ENCODE measurements at places on chromosomes 12 and 14.

- DNase-seq: no peak
Observed at GRCh38 chr12:26492406-26492805, 297.0 kb downstream of the SSPN start.

DNA sequence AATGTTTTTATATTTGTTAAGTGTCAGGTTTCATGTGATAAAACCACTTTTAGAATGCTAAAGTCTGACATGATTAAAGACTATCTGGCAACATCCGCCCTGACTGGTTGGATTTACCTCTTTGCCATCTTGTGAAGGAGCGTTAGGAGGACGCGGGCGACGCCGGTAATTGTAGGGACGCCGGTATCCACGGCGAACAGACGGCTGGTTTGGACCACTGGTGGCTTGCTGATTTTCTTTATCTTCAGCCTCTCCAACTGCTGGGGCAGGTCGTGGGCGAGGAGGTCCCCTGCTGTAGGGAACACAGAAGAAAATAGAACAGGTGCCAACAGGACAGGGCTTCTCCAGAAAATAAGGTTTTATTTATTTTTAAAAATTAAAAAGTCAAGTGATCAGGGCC lies 21.3 kb downstream of the YBX3 start:
- no peak for DNase-seq

- no peak for DNase-seq
Observed at GRCh38 chr12:105355752-105356151, 25.3 kb downstream of the C12orf75 start.

DNA sequence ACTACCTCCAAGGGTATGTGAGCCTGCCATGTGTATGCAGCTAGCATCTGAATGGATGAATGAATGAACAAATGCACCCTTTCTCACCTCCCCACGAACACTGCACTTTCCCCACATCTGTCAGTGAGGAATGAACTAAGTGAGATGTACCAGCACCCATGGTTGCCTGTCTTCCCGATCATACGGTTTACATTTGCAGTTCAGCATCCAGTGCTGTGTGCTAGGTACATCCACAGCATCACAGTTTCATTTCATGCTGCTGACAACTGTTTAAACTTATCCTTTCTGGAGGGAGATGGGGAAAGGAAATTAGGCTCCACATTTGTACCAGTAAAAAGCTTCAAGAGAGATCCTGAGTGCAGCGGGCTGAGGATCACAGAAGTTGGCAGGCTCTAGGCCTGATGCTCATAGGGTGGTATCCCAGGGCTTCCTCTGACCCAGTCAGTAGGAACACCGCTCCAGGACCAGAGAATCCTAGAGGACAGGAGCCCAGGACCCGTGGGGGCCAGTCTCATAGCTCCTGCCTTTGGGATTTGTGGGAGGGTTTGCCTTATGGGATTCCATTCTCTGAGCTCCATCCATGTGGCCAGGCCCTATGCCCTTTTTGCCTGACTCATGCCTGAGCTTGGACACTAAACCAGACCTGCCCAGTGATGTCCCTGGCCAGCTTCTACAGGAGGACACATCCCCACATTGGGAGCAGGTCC lies 294.5 kb downstream of the CACNA1C start:
- DNase-seq: no peak

DNA sequence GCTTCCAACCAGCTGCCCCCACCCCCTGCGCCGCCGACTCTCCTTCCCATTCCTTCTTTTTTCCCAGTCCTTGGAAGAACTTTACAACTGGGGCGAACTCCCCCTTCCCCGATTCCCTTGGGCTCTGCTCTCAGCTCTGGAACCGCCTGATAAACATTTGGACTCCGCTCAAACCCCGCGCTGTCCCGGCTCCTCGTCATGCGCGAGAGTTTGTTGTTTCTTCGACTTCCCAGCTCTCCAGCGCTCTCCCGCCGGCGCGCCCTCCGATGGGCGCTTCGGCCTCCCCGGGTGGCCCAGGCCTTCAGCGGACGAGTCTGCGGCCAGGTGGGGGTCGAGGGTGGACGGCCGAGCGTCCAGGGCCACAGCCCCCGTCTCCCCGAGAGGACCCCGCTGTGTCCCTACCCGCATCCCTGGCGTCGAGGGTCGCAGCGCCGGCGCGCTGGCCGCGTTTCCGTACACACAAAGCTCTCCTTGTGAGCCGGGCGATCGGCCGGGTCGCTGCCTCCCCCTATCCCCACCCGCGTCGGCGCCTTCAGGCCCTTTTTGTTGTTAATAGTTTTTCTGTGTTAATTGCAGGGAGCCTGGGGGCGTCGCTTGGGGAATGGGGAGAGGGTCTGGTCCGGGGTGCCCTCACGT lies 847 bp downstream of the MMP14 start:
- DNase-seq: no peak

DNA sequence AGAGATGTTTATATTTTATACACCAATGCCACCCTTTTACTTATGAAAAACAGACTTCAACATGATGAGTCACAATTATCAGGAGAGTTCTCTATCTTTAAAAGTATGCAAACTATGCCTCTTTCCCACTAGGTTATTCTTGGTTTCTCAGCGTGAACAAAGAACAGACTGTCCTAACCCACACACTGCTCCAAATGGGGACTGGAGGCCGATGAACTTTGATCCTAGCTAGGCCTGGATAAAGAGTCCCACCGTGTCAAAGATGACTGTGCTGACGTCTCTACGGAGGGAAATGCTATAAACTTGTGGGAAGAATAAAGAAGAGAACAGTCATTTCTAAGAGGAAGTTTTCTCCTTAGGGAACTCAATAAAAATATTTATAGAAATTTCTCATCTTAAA lies 160.1 kb downstream of the EPS8 start:
- DNase-seq: no peak

GRCh38 chr12:13947276-13947946 lies 34.0 kb downstream of the GRIN2B start:
- DNase-seq: no peak

DNA sequence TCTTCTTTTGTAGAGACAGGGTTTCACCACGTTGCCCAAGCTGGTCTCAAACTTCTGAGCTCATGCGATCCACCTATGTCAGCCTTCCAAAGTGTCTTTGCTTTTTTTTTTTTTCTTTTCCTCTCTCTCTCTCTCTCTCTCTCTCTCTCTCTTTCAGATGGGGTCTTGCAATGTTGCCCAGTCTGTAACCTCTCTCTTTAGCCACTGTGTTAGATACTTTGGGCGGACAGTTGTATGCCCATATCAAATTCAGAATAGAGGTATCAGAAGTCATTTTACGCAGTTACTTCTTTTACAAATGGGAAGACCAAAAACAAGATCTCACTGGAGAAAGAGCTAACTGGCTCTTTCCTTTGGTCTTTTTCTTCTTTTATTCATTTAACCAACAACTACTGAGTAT lies 6.7 kb downstream of the HEBP1 start:
- no peak for DNase-seq

- DNase-seq: no peak
Observed at GRCh38 chr12:121653999-121654398, 15.5 kb downstream of the MORN3 start.

DNA sequence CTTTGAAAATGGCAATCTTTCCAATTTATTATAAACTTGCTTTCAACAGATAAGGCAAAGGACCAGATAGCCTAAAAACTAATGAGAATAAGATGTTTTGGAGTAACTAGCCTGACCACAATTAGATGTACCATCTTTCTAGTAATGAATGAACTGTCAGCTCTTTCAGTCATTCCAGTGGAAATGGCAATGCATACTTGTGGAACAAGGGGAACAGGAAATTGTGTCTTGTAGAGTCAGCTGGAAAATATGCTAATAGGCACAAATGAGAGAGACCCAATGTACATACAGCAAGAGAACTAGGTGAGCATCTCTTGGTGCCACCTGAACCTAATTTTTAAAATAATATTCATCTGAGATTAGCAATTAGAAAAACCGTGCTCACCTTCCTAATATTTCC lies 76.1 kb upstream of the GPHB5 start:
- DNase-seq: no peak

DNA sequence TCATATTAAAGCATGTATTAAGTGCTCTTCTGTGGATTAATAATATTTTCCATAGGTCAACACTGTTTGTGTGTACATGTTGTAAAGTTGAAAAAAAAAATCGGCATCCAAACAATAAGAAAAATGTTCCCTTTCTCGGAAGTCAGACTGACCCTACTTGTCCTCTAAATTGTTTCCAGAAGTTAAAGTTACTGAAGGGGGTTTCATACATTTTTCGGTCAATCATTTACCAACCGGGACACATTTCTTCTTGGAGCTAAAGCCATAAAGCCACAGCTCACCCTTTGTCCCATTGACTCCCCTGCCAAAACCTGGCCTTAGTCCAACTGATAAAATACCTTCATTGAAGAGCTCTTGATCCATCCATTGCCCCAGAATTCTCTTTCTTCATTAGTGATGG lies 230.0 kb downstream of the ANO2 start:
- DNase-seq: no peak

DNA sequence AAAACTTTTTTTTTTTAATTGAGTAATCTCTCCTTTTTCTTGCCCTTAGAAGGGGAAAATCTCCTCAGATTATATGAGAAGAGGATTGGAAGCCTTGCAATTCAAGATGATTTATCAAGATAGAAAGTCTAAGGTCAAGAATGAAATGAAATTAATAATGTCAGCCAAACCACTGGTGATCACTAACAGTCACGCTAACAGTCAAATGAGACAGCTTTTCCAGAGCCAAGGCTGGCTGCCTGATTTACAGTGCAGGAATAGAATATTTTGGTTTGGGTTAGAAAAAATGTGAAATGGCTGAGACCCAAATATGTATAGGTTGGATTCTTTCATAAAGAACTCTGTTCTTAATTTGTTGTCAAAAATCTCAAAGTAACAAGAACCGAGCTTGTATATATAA lies 204.3 kb downstream of the PPM1H start:
- DNase-seq: no peak

GRCh38 chr12:94807951-94808350 lies 157.6 kb upstream of the TMCC3 start:
- no peak for DNase-seq

GRCh38 chr12:12976366-12976765 lies 23.7 kb downstream of the HEBP1 start:
- no peak for DNase-seq

DNA sequence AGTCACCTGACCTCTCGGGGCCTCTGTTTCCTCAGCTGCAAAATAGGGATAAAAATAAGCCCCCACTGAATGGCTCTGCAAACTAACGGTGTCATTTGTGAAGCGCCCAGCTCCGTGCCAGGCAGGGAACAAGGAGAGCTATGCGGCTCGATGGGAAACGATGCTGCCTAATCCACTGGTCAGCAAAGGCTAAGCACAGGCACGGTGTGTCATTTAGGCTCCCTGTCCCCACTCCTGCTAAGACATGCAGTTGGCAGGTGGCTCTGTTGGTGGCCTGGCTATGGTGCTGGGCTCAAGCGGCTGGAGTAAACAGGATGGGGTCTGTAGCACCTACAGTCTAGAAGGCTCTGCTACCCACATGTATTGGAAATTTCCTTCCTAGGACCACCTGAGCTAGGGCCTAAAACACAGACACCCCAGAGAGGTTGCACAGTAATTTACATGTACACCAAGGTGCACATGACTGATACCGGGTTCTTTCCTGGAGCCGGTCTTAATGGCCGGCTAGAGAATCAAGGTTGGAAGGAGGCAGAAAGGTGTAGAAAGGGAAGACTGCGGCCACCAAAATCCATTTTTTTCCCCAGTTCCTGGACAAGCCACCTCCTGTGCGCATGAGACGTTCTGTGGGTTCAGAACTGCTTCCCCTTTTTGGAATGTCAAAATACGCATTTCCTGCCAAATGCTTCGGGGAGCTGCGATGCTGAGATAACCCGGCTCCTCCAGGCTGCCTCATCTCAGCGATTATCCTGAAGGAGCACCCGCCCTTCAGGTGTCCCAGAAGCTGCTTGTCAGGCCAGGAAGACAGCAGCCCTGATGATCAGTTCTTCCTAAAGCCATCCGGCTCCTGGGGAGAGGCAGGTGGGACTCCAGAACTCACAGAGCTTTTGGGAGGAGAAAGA lies 1.0 kb downstream of the CACNA2D4 start:
- DNase-seq: no peak

DNA sequence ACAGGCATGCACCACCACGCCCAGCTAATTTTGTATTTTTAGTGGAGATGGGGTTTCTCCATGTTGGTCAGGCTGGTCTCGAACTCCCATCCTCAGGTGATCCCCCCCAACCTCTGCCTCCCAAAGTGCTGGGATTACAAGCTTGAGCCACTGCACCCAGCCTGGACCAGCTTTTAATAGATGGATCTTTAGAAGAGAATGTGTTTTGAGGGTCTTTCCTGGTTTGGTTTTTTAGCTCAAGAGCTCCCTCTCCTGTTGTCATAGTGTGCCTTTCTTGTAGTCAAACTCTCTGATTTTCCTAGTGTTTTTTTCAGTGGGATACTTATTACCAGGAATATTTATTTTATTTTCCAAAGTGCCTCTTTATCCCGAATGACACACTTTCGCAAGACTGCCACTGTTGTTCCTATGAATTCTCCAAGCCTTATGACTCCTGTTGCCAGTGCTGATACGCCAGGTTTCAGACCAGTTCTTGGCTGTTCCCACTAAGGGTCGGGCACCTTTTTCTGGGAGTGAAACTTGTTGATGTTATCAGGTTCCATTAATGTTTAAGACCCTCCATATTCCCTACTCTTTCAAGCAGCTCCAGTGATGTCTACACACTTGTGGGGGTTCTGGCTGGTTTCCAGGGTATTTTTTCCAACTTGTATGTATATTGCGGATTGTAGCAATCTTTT lies 31.5 kb upstream of the LIMA1 start:
- DNase-seq: peak; percentile 61

GRCh38 chr12:12282761-12283425 lies 16.0 kb upstream of the LRP6 start:
- DNase-seq: no peak

DNA sequence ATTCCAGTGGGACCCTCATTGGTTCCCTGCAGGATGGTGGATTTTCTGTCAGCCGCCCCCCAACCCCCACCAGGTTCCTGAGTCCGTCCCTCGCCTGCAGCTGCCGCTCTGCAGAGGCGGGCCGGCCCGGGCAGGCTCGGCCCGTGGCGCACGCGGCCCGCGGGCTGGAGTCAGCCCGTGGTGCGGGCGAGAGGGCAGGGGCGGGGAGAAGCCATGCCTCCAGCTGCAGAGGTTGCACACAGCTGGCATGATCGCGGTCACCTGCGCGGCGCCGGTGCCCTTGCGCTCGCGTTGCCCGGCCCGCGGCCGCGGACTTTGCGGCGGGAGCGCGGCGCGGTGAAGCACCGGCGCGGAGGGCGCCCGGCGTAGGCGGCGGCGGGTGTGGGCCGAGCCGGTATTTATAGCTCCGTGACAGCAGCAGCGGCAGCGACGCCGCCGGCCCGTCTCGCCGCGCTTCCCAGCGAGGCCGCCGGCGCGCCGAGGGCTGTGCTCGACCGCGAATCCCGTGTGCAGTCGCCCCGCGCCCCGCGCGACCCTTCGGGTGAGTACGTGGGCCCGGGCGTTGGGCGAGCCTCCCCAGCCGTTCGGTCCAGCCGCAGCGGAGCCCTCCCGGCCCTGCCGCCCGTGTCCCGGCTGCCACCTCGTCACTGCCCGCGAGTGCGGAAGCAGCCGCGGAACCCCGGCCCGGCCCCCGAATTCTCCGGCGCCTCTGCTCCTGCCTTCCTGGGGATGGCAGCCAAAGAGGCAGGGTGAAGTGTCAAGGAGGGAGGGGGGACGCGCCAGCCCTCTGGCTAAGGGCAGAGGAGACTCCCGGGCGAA lies at the start of gene TMEM117:
TMEM117 (plus strand) TSS at position 426 of the 819 bp plus-strand sequence.
- no peak for DNase-seq

GRCh38 chr14:51067295-51067694 lies 27.6 kb downstream of the TRIM9 start:
- no peak for DNase-seq
